ENCODE measurements at places on chromosomes 13 and 19. TPM values are rescaled to one million over a fixed set of nuclear protein-coding genes. Genes with fewer than 3 reads are reported as not detected.

FBXL12 gene
- total RNA-seq, result 37.0 TPM

ZNF681 gene
- total RNA-seq, result 5.8 TPM

KIR2DL3 gene
- 0.20 TPM for total RNA-seq

THAP8 gene
- total RNA-seq, result 6.4 TPM

ACP4 gene
- not detected for total RNA-seq

PSPN gene
- 2.4 TPM for total RNA-seq

TNFSF13B gene
- 11.5 TPM for total RNA-seq

KIR3DL1 gene
- total RNA-seq, result 0.23 TPM

ZNF426 gene
- total RNA-seq, result 19.1 TPM

TUBA3C gene
- total RNA-seq, result not detected

DNA sequence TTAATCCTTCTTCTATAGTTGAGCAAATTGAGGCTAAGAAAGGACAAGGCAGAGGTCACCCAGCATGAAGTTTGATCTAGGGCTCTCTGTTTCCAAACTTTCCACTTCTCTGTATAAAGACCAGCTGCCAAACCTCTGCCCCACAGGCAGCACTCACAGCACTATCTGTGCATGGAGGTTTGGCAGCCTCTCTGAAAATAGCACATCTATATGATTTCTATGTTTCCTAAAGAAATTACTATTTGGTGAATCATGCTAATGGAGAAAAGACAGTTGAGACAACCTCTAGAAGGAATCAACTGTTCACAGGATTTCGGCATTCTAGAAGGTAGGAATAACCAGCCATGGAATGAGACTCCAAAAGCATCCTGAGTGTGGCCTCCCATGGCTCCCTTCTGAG lies 554.5 kb downstream of the IRS2 start:
- DNase-seq, result no peak
- peaks cover 1% of the 10 kb centered on the region for H3K27me3 ChIP-seq
- no peak overlapping the region for H3K27ac ChIP-seq
- H3K36me3 ChIP-seq, result no peaks in the 10 kb centered on the region

DNA sequence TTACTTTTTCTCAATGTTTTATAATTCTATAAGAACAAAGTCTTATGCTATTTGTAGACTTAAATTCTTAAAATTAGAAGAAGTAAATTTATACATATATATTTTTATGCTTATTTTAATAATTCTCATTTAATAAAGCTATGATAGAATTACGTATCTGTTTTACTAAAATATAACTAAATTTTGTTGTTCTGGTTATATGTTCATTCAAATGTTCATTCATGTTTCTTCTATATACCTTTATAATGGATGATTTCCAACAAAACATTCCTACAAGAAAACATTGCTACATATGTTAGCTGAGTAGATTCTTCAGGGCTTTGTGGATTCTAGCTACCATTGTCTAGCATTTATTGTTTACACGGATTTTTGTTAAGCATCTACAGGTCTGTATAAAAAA lies 634.3 kb upstream of the PCDH20 start:
- H3K27me3 ChIP-seq, result no peaks in the 10 kb centered on the region
- no peaks in the 10 kb centered on the region for H3K4me1 ChIP-seq

DNA sequence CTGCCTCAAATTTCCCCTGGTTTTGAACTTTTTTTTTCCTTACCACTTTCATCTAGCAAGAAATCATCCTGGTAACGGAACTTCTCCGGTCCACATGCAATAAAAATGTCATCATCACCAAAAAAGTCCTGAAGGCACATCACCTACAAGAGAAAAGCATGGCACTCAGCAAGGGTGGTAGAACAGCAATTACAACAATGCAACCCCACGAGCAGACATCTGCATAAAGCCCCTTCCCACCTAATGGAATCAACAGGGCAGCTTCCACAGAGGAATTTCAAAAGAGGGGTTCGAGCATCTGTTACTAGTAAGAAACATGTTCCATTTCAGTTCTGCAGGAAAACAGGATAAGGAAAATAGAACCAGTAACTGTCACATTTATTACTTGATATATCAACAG lies 183.9 kb downstream of the DCLK1 start:
- H3K4me3 ChIP-seq, result no peak overlapping the region
- no peaks in the 10 kb centered on the region for H3K27me3 ChIP-seq
- no peaks in the 10 kb centered on the region for H3K4me1 ChIP-seq
- no peaks in the 10 kb centered on the region for H3K36me3 ChIP-seq
- no peak for DNase-seq
- no peak overlapping the region for H3K27ac ChIP-seq

DNA sequence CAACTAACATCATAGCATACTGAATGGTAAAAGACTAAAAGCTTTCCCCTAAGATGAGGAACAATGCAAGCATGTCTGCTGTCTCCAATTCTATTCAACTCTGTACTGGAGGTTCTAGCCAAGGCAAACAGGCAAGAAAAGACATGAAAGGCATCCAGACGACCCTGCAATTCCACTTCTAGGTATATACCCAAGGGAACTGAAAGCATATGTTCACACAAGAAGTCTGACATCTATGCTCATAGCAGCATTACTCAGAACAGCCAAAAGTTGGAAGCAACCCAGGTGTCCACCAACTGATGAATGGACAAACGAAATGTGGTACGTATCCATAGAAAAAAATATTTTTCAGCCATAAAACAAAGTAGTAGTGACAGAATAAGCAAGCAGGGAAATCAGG lies 39.1 kb downstream of the PEPD start:
- no peak overlapping the region for H3K4me3 ChIP-seq
- H3K4me1 ChIP-seq, result no peaks in the 10 kb centered on the region
- no peaks in the 10 kb centered on the region for H3K27me3 ChIP-seq
- peaks cover 13% of the 10 kb centered on the region for H3K36me3 ChIP-seq
- H3K27ac ChIP-seq, result no peak overlapping the region

DNA sequence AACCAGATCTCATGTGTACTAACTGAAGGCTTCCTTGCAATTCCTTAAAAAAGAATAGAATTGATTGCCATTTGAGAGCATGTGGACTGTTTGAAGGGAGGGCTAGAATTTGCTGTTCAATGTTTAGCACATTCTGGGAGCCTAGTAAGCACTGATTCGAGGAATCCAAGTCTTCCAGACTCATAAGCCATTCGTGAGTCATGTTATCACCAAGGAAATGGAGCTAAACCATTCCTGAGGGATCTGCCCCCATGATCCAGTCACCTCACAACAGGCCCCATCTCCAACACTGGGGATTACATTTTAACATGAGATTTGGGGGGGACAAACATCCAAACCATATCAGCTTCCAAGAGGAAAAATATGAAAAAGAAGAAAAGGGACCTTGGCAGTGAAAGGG lies 276.4 kb downstream of the KCNRG start:
- no peak overlapping the region for H3K27ac ChIP-seq
- H3K4me3 ChIP-seq, result no peak overlapping the region
- no peaks in the 10 kb centered on the region for H3K36me3 ChIP-seq
- peaks cover 11% of the 10 kb centered on the region for H3K4me1 ChIP-seq
- no peak for DNase-seq

- no peaks in the 10 kb centered on the region for H3K36me3 ChIP-seq
- no peak overlapping the region for H3K4me3 ChIP-seq
- no peak overlapping the region for H3K27ac ChIP-seq
- DNase-seq, result no peak
- peaks cover 2% of the 10 kb centered on the region for H3K27me3 ChIP-seq
Measured at GRCh38 chr19:30073152-30074000, 131.3 kb downstream of the URI1 start.

GRCh38 chr19:6272913-6273600 lies 6.7 kb downstream of the MLLT1 start:
- H3K4me3 ChIP-seq, result no peak overlapping the region
- DNase-seq, result no peak
- peaks cover 22% of the 10 kb centered on the region for H3K4me1 ChIP-seq

- H3K4me3 ChIP-seq, result no peak overlapping the region
- H3K27ac ChIP-seq, result no peak overlapping the region
- H3K4me1 ChIP-seq, result peaks cover 2% of the 10 kb centered on the region
- peaks cover 2% of the 10 kb centered on the region for H3K36me3 ChIP-seq
- H3K27me3 ChIP-seq, result peaks cover 5% of the 10 kb centered on the region
Measured at GRCh38 chr19:49758292-49758691, 4.8 kb downstream of the TSKS start.

DNA sequence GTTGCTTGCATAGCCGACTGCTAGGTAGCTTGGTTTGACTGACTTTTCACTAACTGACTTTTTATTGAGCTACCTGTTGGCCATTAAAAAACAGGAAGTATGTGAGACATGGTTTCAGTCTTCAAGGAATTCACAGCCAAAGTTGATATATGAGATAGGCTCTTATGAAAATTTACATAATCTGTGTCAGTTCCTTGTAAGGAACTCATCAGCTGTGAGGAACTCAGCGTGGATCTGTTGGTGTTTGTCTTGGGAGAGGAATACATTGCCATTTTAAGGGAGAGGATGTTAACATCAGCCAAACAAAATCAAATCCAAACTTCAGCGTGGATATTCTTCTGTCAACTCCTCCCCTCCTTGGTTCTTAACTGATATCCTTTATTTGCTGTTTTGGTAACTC lies 2.0 kb downstream of the RNF113B start:
- H3K4me1 ChIP-seq, result no peaks in the 10 kb centered on the region
- no peak for DNase-seq
- no peak overlapping the region for H3K4me3 ChIP-seq
- H3K27me3 ChIP-seq, result peaks cover 5% of the 10 kb centered on the region
- H3K36me3 ChIP-seq, result no peaks in the 10 kb centered on the region

DNA sequence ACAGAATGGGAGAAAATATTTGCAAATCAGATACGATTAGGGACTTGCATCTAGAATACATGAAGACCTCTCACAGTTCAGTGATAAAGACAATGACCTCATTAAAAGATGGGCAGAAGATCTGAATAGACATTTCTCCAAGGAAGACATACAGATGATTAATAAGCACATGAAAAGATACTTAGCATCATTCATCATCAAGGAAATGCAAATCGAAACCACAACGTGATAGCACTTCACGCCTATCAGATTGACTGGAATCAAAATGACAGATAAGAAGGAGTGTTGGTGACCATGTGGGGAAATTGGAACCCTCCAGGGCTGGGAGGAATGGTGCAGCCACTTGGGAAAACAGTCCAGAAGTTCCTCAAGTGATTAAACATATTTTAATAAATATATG lies 25.8 kb downstream of the CFAP97D2 start:
- peaks cover 4% of the 10 kb centered on the region for H3K27me3 ChIP-seq
- peaks cover 12% of the 10 kb centered on the region for H3K4me1 ChIP-seq
- DNase-seq, result no peak
- peaks cover 5% of the 10 kb centered on the region for H3K36me3 ChIP-seq
- no peak overlapping the region for H3K27ac ChIP-seq
- H3K4me3 ChIP-seq, result no peak overlapping the region

- H3K27ac ChIP-seq, result peak overlapping the region; percentile 87
- H3K36me3 ChIP-seq, result peaks cover 20% of the 10 kb centered on the region
- H3K4me1 ChIP-seq, result peaks cover 67% of the 10 kb centered on the region
- peak; percentile 78 for DNase-seq
Measured at GRCh38 chr19:41872775-41873647, 4.1 kb upstream of the CD79A start.

DNA sequence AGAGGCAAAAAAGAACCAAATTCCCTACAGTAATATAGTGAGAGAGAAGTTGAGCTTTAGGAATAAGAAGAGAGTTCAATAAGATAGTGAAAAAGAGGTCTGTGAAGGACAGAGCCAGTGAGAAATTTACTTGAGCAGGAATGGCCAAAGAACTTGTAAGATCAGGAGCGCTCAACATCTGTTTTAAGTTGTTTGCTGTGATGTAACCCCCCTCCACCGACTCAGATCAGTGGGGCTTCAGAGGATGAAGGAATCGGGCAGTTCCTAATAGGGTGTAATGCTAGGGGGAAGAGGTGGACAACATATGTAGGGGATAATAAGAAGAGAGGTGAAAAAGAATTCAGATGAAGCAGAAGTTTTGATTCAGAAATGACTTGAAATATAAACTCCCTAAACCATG lies 85.3 kb upstream of the FNDC3A start:
- H3K27ac ChIP-seq, result no peak overlapping the region
- peaks cover 3% of the 10 kb centered on the region for H3K4me1 ChIP-seq
- H3K36me3 ChIP-seq, result no peaks in the 10 kb centered on the region
- H3K27me3 ChIP-seq, result no peaks in the 10 kb centered on the region

GRCh38 chr13:109880371-109881346 lies 94.3 kb upstream of the IRS2 start:
- no peaks in the 10 kb centered on the region for H3K36me3 ChIP-seq
- DNase-seq, result no peak
- H3K27me3 ChIP-seq, result no peaks in the 10 kb centered on the region
- no peak overlapping the region for H3K4me3 ChIP-seq

- H3K36me3 ChIP-seq, result no peaks in the 10 kb centered on the region
- H3K4me1 ChIP-seq, result no peaks in the 10 kb centered on the region
- H3K27ac ChIP-seq, result no peak overlapping the region
- no peaks in the 10 kb centered on the region for H3K27me3 ChIP-seq
- no peak overlapping the region for H3K4me3 ChIP-seq
- DNase-seq, result no peak
Measured at GRCh38 chr13:38674208-38674607, 12.7 kb upstream of the FREM2 start.

- H3K4me1 ChIP-seq, result no peaks in the 10 kb centered on the region
- H3K27me3 ChIP-seq, result peaks cover 1% of the 10 kb centered on the region
- H3K4me3 ChIP-seq, result no peak overlapping the region
- no peak overlapping the region for H3K27ac ChIP-seq
- H3K36me3 ChIP-seq, result no peaks in the 10 kb centered on the region
Measured at GRCh38 chr13:109233293-109233692, 553.1 kb downstream of the IRS2 start.

DNA sequence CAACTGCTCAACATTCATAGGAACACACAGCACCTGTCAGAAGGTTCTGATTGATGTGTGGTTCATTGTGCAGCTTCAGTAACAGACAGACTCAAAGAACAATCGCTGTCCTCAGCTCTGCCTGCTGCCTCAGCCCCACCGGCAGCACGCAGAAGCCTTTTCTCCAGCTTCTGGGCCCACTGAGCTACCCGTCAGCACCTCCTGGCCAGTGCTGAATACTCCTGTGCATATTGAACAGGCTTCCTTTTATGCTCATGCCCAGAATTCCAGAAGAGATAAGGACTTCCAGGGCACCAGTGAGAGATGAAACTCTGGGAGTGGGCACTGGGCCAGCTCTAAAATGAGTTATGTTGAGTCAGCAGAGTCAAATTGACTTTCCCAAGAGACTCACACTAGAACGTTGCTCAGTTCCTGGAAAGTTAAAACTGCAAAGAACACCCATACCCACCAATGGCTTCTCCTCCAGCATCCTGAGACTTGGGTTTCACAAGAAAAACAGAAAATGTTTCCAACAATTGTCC lies 119.3 kb downstream of the COL4A1 start:
- no peaks in the 10 kb centered on the region for H3K36me3 ChIP-seq
- no peak overlapping the region for H3K27ac ChIP-seq
- no peaks in the 10 kb centered on the region for H3K4me1 ChIP-seq
- peaks cover 10% of the 10 kb centered on the region for H3K27me3 ChIP-seq
- DNase-seq, result no peak

DNA sequence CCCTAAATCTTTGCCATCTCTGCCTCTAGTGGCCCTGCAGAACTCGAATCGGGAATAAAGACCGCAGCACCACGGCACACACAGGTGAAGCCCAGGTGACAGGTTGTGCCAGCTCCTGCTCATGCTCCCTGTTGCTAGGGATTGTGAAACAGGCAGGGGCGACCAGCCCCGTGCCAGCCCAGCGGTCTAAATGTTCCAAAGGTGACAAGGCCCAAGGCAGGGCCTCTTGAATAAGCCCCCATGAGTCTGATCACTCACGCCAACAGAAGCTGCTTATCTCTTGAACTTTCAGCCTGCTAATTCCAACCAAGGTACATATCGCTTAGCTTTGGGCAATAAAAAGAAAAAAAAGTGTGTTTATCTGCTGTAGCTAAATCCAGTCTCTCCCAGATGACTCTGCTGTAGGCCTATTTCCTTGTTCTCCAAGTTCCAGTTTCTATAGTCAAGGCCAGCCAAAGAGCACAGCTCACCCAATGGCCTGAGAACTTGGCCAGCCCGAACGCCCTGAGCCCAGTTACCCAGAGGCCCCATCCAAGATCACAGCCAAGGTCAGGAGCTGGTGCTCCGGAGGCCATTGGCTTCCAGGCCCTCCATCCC lies 191.1 kb upstream of the GPR12 start:
- no peaks in the 10 kb centered on the region for H3K36me3 ChIP-seq
- H3K4me3 ChIP-seq, result no peak overlapping the region
- DNase-seq, result no peak
- no peaks in the 10 kb centered on the region for H3K4me1 ChIP-seq
- no peaks in the 10 kb centered on the region for H3K27me3 ChIP-seq

Data from activated naive CD8-positive, alpha-beta T cell treated with anti-CD3 and anti-CD28 coated beads, Interleukin-2, amount 10 ng/mL, durations not matched to agents 7 days and 5 days (primary cell).